ENCODE measurements at places on chromosomes 6 and 20.

- DNase-seq: no peak
Observed at GRCh38 chr20:19835533-19836222, 77.6 kb downstream of the RIN2 start.

- no peak for DNase-seq
Observed at GRCh38 chr6:36177166-36177565, 19.4 kb upstream of the BRPF3 start.

DNA sequence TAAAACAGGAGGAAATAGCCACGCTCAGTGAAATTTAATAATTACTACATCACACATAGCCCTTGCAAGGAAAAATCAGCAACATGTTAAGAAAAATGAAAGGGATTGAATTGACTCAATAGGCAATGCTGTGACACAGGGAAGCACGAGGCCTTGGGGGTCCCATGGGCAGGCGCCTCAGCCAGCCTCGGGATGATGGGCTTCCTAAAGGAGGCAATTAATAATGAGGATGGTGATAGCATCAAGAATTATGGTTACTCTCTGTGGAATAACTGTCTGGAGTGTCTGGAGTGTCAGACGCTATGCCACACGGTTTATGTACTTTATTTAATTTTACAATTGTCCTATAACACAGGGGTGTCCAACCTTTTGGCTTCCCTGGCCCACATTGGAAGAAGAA, 130.2 kb downstream of the TBC1D7 start:
- no peak for DNase-seq

GRCh38 chr6:170080828-170081371, 210.0 kb downstream of the DLL1 start:
- DNase-seq: peak; percentile 73

DNA sequence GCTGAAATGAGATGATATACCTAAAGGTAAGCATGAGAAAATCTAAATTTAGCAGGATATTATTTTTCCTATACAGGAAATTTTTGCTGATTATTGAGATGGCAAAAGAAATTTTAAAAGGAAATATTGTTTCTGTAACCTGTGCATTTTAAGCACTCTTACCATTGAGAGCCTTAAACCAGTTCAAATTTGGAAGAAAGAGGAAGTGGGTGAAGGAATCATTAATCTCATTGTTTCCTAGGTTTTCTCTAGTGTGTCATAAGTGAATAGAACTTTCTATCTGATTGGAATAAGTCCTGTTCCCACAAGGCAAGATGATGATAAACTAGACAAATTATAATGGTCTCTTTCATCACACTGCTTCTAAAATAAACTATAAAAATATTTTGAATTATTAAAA, 22.4 kb upstream of the FKBP1C start:
- no peak for DNase-seq

GRCh38 chr6:147793871-147794643, 285.6 kb downstream of the SAMD5 start:
- DNase-seq: no peak

DNA sequence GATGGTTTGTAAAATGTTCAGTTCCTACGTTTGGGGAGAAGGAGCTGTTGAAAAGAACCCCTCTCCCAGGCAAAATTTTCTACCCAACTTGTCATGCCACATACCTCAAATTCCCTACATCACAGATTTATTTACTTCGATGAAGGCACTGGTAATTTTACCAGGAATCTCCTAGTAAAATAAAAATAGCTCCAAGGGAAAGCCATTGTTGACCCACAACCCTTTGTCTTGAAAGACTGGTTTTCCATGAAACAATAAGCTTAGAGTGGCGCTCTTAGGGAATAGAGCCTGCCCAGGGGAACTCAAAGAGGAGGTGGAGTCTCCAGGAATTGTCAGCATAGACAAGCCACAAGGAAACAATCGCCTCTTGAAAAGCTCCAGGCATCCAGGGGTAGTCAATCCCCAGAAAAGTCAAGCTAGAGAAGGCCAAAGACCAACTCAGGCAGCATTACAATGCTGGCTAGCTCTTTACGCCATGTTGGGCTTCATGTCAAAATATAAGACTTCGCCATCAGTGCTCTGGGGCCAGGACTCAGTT, 99.2 kb upstream of the RREB1 start:
- no peak for DNase-seq

GRCh38 chr6:121000381-121000780, 333.9 kb downstream of the TBC1D32 start:
- no peak for DNase-seq

DNA sequence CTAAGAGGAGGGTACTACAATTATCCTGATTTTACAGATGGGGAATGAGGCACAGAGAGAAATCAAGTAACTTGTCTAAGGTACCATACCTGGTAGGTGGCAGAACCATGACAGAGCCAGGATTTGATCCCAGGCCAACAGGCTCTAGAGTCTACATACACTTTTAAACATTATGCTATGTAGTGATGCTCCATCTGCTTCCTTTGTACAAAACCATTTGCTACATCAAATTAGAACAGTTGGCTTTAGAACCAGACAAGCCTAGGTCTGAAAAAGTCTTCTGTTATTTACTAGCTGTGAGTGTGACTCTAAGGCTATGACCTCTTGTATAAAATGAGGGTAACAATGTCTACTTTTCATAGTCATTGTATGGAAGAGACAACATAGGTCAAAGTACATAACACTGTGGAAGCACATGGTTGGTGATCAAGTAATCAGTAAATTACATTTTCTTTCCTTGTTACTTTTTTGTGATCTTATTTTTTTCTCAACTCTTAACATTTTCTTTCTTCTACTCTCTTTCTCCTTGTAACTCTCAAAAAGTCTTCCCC, 122.1 kb downstream of the PDSS2 start:
- DNase-seq: no peak

DNA sequence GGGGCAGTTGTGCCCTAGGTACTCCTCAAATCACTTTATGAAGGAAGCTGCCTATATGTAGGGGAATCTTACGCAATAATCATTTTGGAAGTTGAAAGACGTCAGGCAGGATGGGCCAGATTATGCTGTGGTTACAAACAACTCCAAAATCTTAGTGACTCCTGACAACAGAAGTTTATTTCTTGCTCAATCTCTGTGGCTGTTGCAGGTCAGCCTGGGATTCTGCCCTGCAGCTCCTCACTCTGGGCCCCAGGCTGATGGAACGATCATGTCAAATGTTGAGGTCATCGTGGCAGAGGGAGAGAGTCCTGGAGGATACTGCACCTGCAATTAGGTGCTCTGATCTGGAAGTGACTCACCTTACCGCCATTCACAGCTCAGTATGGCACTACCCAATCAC, 88.4 kb downstream of the ZDHHC14 start:
- DNase-seq: no peak

DNA sequence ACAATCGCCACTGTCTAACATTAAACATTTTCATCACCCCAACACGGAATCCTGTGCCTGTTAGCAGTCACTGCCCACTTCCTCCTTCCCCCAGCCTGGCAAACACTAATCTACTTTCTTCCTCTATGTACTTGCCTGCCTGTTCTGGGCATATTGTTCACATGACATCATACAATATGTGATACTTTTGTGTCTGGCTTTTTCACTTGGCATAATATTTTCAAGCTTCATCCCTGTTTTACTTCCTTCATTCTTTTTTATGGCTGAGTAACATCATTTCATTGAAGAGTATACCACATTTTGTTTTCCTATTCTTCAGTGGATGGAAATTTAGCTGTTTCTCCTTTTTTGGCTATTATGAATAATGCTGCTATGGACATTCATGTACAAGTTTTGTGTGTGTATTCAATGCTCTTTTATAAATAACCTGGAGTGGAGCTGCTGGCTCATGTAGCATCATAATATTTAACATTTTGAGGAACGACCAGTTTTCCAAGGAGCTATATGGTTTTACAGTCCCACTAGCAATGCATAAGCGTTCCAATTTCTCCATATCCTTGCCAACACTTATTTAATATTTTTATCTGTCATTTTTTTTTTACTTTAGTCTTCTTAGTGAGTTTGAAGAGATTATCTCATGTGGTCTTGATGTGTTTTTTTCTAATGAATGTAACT, 360.1 kb downstream of the HDGFL1 start:
- DNase-seq: no peak

GRCh38 chr6:158109748-158110147, 58.3 kb downstream of the SERAC1 start:
- DNase-seq: no peak

DNA sequence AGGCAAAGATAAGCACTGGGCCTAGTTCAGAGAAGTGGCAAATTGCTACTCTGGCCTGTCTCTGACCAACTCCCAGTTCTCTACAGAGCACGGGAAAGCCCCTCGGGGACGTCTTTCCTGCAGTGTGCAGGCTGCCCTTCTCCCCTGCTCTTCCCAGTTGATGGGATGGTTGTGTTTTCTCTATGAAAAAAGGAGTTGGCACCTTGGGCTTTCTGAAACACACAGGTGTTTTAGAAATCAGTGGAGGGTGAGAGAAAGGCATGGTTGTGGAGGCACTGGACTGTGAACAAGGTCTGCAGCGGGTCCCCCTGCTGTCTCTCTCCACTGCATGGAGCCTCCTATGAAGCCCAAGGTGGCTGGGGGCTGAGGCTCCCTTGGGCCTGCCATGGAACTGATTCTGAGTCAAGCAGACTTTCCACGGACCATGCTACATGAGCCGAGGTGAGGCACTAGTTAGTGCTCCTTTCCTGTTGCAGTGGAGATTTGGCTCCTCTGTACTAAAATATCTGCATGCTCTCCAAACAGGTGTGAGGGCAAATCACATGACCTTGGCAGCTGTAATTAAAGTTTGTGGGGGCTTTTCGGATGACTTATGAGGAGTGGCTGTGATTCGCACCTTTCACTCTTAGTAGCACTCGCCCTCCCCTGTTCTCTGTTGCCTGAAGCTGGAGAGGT, 16.3 kb downstream of the GTSF1L start:
- no peak for DNase-seq

- no peak for DNase-seq
Observed at GRCh38 chr20:57869291-57869950, 159.6 kb upstream of the PMEPA1 start.

- DNase-seq: no peak
Observed at GRCh38 chr6:4125933-4126864, 9.2 kb downstream of the ECI2 start.

GRCh38 chr6:18362058-18362561, 25.0 kb upstream of the RNF144B start:
- DNase-seq: no peak

GRCh38 chr20:48862279-48862678, 34.5 kb upstream of the PREX1 start:
- DNase-seq: no peak

DNA sequence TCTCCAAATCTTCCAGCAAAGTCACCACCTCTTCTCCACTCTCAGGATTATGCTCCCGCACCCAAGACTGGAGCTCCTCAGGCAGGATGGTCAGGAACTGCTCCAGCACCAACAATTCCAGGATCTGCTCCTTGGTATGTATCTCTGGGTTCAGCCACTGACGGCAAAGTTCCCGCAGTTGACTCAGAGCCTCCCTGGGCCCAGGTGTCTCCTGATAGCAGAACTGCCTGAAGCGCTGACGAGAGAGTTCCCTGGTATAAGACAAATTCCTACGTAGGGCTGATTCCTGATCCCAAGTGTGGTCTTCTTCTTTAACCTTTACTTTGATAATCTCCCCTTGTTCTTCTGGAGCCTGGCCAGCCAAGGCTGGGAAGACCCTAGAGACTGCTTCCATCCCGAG, 60.6 kb downstream of the GPX5 start:
- no peak for DNase-seq

GRCh38 chr20:45946149-45946970, 11.9 kb downstream of the PCIF1 start:
- no peak for DNase-seq

- DNase-seq: no peak
Observed at GRCh38 chr20:56380375-56380774, 11.6 kb downstream of the AURKA start.

- no peak for DNase-seq
Observed at GRCh38 chr20:53833333-53834061, 236.9 kb downstream of the BCAS1 start.

DNA sequence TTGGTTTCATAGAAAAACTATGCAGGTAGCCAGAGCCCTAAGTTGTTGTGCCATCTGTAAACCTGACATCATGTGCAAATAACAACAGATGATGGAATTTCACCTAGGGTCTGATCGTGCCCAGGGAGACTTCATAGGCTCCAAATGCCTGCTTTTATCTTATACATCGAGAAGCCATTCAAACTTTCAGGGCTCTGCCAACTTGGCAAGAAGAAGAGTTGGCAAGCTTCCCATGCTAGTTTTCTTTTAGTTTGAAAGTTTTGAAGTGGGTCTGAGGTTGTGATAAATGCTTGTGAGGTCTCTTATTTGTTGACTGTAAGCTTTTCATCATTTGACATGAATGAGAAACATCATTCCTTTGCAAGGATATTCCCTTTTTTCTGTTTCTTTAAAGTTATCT, 175.4 kb upstream of the FLRT3 start:
- no peak for DNase-seq

GRCh38 chr20:56872620-56873458, 243.7 kb downstream of the TFAP2C start:
- DNase-seq: no peak

DNA sequence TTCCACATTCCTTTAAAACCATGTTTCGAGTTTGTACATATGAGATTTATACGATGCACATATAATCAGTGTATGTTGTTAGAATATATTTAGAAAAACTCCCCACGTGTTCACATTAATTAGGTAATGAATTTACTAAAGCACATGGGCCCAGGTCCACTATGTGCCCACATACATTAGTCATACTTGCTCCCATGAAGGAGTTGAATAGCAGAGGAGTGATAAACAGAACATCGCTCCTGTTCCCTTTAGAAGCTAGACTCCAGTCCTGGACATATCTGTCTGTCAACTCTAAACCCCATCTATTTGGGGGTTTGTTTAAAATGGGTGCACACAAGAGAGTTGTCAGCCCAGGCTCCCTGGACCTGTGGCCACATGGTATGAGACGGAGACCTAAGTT, 108.1 kb upstream of the TIAM2 start:
- DNase-seq: no peak

DNA sequence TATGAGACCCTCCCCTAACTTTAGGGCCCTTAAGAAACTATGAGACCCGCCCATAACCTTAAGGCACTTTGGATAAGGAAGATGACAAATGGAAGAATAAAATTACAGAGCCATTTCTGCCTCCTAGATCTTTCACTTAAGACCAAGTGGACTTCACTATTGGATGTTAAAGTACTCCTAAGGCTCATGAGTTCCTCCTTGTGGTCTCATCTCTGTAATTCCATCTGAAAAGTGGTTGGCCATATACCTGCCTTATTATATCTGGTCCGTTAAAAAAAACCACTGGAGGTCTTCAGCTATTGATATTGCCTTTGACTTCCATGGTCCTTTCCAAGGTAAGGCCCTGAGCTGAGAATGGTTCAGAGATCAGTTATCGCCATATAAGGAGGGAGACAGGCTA, 310.3 kb downstream of the EYA4 start:
- no peak for DNase-seq

DNA sequence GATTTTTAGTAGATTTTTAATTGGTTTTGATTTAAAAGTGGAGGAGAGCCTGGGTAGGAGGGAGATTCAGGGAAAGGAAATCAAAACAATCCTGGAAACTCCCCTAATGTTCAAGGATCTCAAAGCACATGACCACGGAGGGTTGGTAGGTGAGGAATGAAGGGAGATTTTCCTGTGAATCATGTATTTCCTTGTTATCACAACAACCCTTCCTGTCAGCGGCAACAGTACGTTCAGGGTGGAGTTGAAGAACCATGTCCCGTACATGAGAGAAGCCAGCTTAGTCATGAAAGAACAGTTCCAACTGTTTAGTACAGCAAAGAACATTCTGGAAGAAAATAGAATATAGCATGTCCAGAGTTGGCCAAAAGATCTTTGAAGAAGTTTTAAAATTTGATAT, 79.4 kb upstream of the SCAF8 start:
- no peak for DNase-seq

GRCh38 chr6:43718387-43719105, 31.0 kb upstream of the MRPS18A start:
- no peak for DNase-seq

Measured in neural crest cell (in vitro differentiated cells).